ENCODE measurements at places on chromosomes 1 and 21.

- no peak for DNase-seq
Measured at GRCh38 chr1:165988275-165988674, 160.9 kb downstream of the UCK2 start.

DNA sequence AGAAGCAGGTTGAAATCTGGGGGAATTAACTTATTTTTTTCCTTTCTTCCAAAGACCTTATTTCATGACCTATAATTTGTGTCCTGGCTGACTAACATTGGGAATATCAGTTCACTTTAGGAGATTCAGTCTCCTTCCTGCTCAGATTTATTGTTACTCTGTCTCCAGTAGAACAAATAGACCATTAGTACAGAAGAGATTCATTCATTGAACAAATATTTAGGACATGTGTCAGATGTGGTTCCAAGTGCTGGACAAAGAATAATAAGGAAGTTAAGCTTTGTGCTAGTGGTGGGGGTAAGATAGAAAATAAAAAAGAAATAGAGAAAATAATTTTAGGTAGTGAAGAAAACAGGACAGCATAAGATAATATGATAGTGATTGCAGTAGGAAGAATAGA, 20.3 kb downstream of the ZMYM4 start:
- DNase-seq = no peak

GRCh38 chr1:86687595-86687994, 16.8 kb upstream of the SH3GLB1 start:
- DNase-seq = no peak

DNA sequence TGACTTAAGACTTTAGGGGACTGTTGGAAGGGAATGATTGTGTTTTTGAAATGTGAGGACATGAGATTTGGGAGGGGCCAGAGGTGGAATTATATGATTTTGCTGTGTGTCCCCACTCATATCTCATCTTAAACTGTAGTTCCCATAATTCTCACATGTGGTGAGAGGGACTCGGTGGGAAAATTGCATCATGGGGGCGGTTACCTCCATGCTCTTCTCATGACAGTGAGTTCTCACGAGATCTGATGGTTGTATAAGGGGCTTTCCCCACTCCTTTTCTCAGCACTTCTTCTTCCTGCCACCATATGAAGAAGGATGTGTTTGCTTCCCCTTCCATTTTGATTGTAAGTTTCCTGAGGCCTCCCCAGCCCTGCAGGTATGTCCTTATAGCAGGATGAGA, 35.0 kb upstream of the SCAF4 start:
- no peak for DNase-seq

- DNase-seq = no peak
Measured at GRCh38 chr1:109881906-109882287, 28.8 kb upstream of the CSF1 start.

- no peak for DNase-seq
Measured at GRCh38 chr1:9633493-9633892, 18.0 kb upstream of the PIK3CD start.

- DNase-seq = no peak
Measured at GRCh38 chr1:79955966-79956365, 949.4 kb upstream of the ADGRL4 start.

DNA sequence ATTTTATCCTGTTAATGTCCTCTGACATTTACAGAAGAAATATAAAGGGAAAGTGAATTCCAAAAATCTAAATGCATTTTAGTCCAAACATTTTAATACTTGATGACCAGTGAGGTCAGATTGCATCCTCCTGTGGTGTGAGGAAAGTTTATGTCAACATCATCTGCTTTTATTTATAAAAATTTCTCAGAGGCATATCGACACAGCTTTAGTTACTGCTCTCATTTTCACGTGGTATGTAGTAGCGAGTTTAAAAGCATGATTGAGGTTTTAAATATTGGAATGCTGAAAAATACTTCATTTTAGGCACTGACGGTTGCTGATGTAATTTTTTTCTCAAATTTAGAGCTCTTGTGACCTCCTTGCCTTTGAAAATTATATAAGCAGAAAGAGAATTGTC, 234.8 kb downstream of the HMCN1 start:
- no peak for DNase-seq

GRCh38 chr21:34128124-34128523, 54.7 kb downstream of the MRPS6 start:
- DNase-seq = no peak

DNA sequence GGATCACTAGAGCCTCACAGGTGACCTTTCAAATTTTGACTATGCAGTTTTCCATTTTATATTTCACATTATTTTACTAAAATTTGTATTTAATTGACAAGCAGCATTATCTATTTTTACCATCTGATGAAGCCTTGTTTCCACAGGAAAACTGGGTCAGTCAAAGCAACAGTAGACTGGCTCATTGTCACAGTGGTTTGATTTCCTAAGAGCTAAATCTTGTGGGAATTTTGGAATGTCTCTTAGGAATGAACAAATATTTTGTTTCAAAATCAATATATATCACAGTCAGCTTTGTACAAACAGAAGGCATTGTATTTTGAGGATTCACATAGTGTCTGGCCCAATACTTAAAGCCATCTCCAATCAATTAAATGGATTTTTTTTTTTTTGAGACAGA, 152.6 kb upstream of the RNPC3 start:
- no peak for DNase-seq

GRCh38 chr1:196516373-196516772, 91.9 kb downstream of the KCNT2 start:
- DNase-seq = no peak

All from NCI-H187 treated with DMSO at 0.1 percent for 48 hours (cell line).